ENCODE measurements at places on chromosomes 7 and 10.

DNA sequence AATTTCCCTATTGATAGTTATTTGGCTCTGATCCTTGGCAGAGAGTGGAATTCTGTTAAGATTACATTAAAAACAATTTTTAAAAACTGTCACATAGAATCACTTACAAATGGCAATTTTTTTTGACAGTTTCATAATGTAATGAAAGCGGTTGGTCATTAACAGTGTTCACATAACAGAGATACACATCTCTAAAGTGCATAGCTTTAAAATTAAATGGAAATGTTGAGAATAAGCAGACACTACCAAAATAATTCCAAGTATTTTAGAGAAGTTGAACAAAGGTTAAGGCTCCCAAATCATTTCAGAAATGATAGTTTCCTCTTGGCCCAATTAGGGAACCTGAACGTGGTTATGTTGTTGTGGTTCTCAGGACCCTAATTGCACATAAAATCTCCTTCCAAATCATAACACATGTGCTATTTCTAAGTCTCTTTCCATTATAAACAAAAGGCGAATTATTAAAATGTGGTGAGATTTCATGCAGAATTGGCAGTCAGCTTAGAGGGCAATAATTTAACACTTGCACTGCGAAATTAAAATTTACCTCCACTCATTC lies 528.9 kb upstream of the FZD8 start:
- no peak for DNase-seq

GRCh38 chr7:32143301-32143700 lies 73.1 kb upstream of the PDE1C start:
- DNase-seq = no peak

GRCh38 chr10:104922810-104923209 lies 281.7 kb downstream of the SORCS3 start:
- DNase-seq = no peak

DNA sequence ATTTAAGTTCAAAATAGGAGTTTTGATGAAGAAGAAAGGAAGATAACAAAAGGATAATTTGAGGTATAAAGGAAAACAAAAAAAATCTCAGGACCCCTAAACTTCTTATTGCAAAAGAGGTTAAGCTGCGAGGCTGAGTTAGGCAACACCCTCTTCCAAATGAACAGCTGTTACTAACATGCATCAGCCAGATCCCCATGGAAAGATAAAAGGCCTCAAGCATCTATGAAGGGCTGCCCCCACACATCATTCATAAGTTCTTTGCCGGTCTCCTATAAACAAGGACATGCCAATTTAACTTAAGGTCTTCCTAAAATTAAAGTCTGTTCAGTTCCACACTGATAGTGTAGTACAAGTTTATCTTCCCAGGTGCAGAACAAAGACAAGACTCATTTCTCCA lies 75.8 kb upstream of the IMMP2L start:
- DNase-seq = no peak

GRCh38 chr10:70174058-70174741 lies 3.9 kb upstream of the SAR1A start:
- no peak for DNase-seq

DNA sequence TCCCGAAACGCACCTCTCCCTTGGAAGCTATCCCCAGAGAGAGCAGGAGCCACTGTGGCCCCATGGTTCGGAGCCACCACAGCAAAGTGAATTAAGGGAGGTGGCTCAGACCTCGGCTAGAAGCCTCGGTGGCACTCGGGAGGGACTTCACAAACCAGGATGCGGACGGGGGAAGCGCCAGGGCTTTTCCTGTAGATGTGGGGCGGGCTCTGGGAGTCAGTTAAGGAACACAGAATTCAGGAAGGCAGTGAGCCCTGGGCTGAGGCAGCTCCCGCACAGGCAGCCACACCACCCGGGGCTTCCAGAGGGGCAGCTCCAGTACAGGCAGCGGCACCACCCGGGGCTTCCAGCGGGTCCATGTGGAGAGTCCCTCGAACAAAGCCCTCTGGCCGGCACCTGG lies 42.7 kb upstream of the DPYSL4 start:
- DNase-seq = no peak
